ENCODE measurements at places on chromosomes 16 and 17. TPM values are rescaled to one million over a fixed set of nuclear protein-coding genes. Genes with fewer than 3 reads are reported as not detected.

SLC5A11 gene
- total RNA-seq: not detected

TNFRSF13B gene
- total RNA-seq: not detected

TAT gene
- not detected for total RNA-seq

CCDC200 gene
- not detected for total RNA-seq

ZFP3 gene
- total RNA-seq: 4.4 TPM

TRPV3 gene
- 2.9 TPM for total RNA-seq

SLC38A8 gene
- total RNA-seq: not detected

CRK gene
- 84.9 TPM for total RNA-seq

CD300H gene
- not detected for total RNA-seq

RASD1 gene
- 0.17 TPM for total RNA-seq

PALB2 gene
- total RNA-seq: 18.5 TPM

PTX4 gene
- not detected for total RNA-seq

GRCh38 chr16:30894540-30895368 lies 877 bp upstream of the BCL7C start:
- DNase-seq: no peak

DNA sequence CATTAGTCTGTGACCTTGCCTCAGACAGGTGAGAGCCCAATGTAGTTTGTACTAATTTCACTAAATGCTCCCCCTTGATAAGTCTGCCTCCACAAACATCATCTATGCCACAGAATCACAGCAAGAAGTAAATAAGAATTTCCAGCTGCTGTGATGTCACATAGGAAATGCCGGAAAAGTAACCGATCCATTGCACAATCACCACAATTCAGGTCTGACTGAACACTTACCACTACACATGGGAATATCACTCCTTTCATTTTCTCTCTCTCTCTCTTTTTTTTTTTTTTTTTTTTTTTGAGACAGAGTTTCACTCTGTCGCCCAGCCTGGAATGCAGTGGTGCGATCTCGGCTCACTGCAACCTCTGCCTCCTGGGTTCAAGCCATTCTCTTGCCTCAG lies 79.0 kb upstream of the CDH11 start:
- DNase-seq: no peak

GRCh38 chr16:22784690-22785214 lies 29.2 kb upstream of the HS3ST2 start:
- DNase-seq: no peak

GRCh38 chr17:20010099-20010863 lies 1.1 kb downstream of the SPECC1 start:
- peak; percentile 23 for DNase-seq

GRCh38 chr16:23833960-23834685 lies 1.7 kb upstream of the PRKCB start:
- no peak for DNase-seq

DNA sequence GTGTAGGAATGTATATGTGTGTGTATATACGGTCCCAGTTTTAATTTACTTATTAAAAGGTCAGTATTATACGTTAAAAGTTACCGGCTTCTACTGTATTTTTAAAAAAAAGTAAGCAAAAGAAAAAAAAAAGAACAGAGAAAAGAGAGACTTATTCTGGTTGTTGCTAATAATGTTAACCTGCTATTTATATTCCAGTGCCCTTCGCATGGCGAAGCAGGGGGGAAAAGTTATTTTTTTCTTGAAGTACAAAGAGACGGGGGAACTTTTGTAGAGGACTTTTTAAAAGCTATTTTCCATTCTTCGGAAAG lies 1.6 kb downstream of the NOG start:
- DNase-seq: no peak

DNA sequence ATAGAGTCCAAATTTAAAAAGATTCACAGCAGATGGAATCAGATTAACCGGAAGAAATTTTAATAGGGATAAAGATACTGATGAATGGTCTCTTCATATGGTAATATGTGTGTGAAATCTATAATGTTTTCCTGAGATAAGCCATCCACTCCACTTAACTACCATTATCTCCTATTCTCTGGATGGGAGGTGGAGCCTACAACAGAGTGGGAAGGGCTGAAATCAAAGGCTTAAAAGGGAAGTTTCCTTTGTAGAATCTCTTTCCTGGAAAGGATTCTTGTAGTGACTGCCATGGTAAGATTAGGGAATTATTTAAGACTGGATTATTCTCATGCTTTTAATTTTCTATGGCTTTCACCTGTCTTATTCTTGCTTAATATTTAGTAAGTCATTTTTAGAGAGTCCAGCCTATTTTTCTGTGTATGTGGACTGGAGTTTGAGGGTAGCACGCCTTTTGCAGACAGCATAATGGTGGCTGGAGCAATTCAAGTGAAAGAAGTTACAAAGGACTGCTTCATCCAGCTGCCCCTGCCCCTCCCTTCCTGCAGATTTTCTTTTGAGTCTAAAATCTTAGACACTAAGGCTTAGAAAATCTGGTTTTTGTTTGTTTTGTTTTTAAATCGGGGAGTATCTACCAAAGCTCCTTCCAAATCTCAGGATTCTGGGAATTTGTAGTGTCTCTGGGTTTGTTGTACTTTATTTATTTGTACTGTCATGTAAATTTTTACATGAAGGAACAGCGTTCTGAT lies 26.5 kb downstream of the KAT7 start:
- no peak for DNase-seq

GRCh38 chr16:12245088-12245920 lies 268.8 kb downstream of the SNX29 start:
- DNase-seq: no peak

GRCh38 chr16:54093281-54093680 lies 193.3 kb downstream of the IRX3 start:
- DNase-seq: no peak

- DNase-seq: no peak
These were observed 47.7 kb upstream of the ZNF469 start for GRCh38 chr16:88334778-88335720.

DNA sequence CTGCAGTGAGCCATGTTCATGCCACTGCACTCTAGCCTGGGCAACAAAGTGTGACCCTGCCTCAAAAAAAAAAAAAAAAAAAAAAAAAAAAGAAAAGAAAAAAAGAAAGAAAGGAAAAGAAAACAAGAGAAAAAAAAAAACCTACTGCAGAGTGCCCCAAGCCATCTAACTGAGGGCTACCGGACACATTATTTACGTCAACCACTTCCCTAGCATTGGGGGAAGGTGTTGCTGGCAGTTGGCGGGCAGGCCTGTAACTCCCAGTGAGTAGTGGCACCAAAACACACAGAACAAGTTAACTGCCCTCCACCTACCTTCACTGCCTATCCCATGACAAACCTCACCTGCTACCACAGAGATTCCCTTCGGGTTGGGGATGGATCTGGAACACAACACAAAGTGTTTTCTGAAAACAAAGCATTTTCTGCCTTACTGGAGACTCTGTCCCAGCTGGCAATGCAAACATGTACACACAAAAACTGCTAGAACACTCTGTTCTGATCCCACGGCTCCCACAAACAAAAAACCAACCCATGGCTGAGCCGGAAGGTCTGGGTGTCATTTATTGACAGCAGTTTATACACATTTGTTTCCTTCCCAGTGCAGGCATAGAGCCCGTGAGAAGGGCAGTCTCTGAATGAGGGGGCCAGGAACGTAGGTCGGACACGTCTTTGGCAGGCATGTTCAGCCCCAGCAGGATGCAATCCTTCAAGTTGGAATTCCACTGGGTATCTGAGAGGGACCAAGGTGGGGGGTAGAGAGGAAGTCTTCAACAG lies 11.0 kb downstream of the PHB1 start:
- no peak for DNase-seq

GRCh38 chr17:80650751-80651518 lies 106.3 kb downstream of the RPTOR start:
- no peak for DNase-seq

GRCh38 chr17:4766723-4767122 lies 5.0 kb upstream of the TM4SF5 start:
- DNase-seq: no peak

- DNase-seq: no peak
These were observed 759 bp downstream of the ALKBH5 start for GRCh38 chr17:18184143-18185031.

DNA sequence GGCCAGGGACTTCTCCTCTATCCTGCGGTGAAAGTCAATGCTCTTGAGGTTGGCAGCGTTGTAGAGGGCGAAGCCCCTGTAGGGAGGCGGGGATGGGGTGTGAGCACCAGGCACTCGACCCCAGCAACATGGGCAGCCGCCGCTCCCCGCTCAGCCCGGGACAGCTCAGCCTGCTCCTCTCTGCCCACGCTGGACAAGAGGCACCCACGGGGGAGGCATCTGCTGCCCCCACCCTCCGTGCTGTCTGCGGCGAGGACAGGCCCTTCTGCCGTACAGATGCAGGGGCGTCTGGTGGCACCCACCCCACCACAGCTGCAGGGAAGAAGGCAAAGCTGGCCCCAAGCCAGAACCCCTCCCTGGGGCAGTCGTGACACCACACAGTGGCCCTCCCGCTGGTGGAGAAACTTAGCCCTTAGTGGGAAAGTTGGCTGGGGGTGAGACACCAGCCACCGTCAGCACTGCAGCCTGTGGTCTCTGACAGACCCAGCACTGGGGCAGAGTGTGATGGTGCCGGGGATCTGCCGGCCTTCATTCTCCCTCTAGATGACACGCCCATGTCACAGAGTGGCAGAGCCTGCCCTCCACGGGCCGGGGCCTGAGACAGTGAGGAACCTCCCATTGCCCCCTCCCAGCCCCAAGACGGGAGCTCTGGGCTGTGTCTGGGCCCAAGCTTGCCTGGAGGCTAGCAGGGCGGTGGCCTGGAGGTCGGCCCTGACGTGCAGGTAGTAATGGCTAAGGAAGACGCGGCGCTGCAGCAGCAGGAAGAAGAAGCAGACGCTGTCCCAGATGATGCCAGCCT lies 19.5 kb downstream of the CTU2 start:
- DNase-seq: no peak

DNA sequence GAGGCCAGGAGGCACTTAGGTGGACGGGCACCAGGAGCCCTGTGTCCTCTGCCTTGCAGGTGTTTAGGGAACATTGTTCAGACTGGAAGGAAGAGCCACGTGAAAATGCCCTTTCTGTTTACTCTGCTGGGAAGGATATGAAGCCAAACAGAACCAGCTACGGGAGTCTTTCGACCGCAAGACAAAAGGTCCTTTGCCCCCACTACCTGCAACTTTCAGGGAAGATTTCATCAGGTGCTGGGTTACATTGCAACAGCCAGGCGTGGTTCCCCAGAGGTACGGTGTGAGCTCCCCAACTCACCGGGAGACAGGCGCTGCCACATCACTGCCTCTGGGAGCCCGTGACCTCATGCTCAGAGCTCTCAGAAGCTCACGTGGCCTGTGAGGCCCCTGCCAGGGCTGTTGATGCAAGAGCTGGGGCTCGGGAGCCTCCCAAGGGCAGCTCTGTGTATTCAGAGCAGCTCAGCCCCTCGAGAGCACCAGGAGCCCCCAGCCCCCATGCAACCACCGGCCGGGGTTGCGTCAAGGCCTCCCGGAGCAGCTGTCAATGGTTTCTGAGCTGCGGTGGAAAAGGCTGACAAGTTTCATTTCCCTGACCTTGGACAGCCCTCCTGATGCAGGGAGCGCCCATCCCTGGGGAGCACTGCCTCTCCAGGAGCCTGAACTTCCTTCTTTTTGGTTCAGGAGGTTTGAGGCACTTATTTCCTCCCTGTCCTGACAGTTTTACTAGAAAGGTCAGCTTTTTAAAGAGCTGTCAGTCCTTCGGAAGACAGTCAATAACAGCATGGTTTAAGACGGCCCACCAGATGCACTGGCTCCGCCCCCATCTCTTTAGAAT lies 42.1 kb downstream of the TBC1D16 start:
- peak; percentile 28 for DNase-seq

DNA sequence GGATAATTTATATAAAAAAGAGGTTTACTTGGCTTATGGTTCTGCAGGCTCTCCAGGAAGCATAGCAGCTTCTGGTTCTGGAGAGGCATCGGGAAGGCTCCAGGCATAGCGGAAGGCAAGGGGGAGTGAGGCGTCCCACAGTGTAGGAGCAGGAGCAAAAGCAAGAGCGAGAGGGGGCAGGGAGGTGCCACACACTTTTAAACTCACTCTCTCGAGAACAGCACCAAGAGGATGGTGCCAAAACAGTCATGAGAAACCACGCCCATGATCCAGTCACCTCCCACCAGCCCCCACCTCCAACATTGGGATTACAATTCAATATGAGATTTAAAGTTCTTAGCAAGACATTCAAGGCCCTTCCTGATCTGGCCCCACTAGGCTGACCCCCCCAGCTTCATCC lies 50.0 kb upstream of the LGALS9 start:
- DNase-seq: no peak

DNA sequence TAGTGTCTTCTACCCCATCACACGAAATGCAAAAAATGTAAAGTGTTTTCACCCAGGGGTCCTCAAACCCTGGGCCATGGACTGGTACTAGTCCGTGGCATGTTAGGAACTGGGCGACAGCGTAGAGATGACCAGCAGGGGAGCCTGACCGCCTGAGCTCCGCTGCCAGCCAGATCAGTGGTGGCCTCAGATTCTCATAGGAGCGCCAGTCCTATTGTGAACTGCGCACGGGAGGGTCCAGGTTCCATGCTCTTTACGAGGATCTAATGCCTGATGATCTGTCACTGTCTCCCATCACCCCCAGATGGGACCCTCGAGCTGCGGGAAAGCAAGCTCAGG lies 4.5 kb downstream of the SCARF1 start:
- DNase-seq: no peak

All from kidney epithelial cell (primary cell).